ENCODE measurements at places on chromosomes 1 and 21.
A peak's percentile ranks its signal among the peaks of the same experiment; 100 is the strongest.

DNA sequence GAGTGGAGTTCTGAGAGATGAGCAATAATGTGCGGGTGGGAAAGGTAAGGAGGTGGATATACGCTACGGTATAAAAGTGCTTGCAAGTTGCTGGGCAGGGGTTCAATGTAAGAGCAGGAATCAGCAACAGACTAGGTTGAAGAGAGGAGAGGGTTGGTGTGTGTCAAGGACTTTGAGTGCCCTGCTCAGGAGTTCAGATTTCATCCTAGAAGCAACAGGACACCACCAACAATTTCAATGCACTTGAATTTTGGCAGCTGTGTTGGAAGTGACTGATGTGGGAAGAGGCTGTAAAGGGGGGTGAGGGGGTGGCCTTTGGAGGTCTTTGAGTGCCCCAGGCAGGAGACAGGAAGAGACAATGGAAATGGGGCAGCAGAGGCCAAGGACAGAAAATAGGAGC, 57.3 kb downstream of the RHOU start:
- no peak for DNase-seq

DNA sequence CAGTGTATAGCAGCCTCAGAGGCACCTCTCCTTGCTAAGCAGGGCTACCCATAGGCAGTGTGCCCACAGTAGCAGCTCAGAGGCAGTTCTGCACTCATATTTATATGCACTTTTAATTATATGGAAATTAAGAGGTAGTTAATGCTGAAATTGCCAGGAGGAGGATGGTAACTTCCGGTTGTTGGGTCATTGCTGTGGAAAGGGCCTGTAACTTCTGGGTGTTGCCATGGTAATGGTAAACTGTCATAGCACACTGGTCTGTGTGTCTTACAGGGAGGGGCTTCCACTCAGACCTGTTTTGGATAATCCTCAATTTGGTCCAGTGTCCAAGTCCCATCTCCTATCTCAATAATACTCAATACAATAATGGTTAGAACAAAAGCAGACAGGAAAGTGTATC, 7.6 kb downstream of the CFH start:
- DNase-seq, result no peak

DNA sequence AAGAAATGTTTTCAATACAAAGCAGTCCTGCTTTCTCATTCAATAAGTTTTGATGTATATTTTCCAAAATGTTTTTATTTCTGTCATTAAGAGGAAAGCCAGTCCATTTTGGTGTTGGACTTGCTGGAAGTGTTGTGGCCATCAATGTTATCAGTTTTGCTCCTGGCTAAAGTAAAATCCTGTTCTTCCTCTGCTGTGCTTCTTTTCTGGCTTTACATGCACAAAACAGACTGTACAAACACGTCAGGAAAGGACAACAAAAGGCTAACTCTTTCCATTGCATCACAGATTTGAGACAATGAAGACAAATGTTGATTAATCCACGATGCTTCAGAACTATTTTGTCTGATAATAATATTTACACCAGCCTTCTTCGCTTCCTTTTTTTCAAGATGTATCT, 735.4 kb downstream of the LTN1 start:
- DNase-seq, result no peak

DNA sequence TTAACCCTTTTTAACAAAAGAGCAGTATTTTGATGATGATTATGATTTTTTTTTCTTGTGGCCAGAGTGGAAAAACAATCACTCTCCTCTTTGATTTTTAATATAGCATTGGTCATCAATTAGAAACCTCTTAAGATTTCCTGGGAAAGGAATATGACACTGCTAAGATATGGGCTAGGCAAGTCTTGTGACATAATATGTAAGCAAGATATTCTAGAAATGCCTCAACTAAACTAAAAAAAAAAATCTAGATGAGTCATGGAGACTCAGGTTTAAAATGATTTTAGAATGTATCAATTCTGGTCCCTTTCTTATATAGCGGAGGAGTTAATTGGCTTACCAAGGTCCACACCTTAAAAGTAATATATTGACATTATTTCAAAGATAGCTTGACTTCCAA, 60.3 kb upstream of the JUN start:
- peak; percentile 67 for DNase-seq

- peak; percentile 15 for DNase-seq
These were observed 26.6 kb downstream of the SRSF11 start for GRCh38 chr1:70247768-70248167.

- DNase-seq, result peak; percentile 96
These were observed 66.2 kb downstream of the ATP2B4 start for GRCh38 chr1:203692565-203693470.

- DNase-seq, result no peak
These were observed 175.0 kb downstream of the DAB1 start for GRCh38 chr1:57248830-57249229.

DNA sequence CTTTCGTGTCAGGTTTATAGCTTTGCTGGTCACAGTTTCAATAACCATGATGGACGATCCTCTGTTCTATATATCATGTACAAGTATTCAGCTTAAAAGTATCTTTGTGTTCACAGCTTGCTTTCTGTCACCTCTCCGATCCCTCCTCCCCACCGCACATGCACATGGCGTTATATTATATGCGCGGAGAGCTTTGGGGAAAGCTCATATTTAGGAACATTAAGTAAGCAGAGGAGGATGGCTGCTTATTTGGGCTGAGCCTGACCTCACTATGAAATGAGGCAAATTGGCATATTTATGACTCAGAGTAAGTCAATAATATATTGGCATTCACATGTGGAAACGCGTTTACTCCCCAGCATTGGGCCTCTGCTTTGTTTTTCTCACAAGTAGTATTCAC, 360.5 kb downstream of the HLX start:
- DNase-seq, result no peak

- no peak for DNase-seq
These were observed 3.4 kb downstream of the KIAA0319L start for GRCh38 chr1:35553851-35554250.

DNA sequence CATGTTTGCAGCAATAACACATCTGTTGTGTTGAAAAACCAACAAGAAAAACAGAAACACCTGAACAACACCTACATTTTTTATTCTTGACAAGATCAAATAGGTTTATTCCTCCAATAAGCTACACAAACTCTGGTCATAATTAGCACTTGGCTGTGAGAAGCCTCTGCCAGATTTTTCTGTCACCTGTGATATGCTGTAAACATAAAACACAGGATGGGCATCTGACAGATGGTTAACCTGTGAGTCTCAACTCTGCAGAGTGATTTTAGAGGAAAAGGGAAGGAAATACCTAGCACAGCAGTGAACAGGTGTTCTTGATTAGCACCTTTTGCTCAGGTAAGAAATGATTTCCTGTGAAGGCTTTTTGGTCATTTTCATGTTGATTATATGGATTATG, 175.4 kb upstream of the COA6 start:
- DNase-seq, result no peak

DNA sequence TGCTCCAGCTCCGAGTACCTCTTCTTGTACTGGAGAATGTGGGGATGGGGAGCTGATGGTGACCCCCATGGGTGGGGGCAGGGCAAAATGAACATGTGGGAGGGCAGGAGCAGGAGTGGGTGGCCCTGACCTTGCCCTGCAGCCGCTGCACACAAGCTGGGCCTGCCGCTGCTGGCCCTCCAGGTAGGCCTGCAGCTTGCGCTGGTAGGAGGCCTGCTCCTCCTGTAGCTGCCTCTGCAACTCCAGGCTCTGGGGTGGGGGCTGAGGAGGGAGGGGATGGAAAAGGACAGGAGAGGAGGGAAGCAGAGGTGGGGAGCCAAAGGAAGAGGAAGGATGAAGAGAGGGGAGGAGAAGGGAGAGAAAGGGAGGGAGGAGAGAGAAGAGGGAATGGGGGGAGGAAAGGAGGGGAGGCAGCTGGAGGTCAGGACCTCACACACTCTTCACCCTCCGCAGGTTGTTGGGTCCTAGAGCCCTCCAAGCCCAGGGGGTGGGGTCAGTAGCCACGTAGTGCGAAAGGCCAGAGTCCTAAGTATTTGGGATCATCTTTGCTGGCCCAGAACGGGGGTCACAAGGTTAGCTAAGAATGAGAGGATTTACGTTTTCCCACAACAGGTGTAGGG, 22.9 kb downstream of the RNU1-1 start:
- DNase-seq, result no peak
